ENCODE measurements at places on chromosomes 1 and 21.
A peak's percentile ranks its signal among the peaks of the same experiment; 100 is the strongest.

DNA sequence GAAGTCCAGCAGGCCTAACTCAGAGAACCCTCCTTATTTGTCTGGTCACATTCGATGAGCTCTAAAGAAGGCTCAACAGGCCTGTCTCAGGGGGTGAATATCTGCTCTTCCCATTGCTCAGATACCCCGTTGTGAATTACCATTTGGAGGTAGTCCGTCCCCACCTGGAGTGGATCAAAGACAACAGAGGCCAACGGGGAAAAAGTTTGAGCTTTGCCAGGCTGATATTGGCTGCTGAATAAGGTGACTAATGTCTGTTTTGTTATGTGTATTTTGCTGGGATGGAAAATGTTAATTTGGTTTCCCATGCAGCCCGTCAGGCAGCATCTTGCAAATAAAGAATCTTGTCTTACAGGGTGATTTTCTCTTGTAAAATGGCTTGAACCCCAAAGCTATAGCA lies 69.2 kb upstream of the EPS8L3 start:
- DNase-seq = no peak

DNA sequence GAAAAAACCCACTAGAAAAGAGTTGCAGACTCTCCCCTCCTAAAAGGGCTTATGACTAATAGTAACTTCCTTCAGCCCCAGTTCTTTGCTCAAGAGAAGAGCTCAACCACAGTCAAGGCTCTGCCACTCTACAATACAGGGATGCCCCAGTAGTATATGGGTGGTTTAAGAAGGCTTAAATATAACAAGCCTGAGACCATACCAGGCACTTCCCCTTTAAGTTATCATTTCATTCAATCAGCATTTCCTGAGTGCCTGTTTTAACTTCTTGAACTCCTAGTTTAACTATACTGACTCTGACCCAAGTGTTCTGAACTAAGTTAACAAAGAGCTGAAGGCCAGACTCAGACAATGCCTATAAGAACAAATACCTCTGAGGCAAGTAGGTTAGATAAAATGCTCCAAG lies 19.8 kb downstream of the PRPF38A start:
- DNase-seq = no peak

DNA sequence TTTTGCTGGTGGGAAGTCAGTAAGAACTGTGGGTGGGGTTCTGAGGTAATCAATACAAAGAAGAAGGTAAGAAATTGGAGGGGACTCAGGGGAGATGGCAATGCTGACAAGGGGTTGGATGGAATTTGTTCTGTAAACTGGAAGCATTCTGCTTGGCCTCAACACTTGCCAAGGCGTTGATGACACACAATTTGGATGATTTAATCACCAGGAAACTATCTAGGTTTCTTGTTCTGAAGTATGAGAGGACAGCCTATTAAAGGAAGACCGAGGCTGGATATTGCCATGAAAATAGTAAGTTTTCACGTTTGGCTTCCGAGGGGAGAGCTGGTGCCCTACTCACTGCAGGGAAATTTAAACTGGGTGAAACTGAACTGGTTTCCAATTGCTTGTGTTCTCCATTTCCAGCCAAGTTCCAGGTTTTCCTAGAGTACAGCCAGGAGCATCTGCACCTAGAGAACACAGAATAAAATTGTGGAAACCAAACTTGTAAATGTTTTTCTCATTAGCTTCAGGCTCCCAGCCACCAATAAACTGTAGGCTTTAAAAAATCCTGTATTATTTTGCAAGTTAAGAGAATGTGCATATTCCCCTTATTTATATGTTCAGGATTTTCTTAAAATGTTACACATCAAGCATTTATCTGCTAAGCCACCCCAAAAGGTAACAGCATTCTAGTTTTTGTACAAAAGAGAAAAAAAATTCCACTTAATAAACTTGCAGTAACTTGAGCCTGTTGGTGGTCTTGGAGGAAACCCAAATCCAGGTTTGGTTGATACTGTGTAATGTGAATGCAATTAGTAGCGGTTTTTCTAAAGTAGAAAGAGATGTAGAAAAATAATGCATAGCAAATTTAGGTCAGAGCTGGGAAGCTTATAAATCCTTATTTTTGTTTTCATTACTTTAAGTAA lies 53.8 kb downstream of the ROR1 start:
- peak; percentile 34 for DNase-seq

DNA sequence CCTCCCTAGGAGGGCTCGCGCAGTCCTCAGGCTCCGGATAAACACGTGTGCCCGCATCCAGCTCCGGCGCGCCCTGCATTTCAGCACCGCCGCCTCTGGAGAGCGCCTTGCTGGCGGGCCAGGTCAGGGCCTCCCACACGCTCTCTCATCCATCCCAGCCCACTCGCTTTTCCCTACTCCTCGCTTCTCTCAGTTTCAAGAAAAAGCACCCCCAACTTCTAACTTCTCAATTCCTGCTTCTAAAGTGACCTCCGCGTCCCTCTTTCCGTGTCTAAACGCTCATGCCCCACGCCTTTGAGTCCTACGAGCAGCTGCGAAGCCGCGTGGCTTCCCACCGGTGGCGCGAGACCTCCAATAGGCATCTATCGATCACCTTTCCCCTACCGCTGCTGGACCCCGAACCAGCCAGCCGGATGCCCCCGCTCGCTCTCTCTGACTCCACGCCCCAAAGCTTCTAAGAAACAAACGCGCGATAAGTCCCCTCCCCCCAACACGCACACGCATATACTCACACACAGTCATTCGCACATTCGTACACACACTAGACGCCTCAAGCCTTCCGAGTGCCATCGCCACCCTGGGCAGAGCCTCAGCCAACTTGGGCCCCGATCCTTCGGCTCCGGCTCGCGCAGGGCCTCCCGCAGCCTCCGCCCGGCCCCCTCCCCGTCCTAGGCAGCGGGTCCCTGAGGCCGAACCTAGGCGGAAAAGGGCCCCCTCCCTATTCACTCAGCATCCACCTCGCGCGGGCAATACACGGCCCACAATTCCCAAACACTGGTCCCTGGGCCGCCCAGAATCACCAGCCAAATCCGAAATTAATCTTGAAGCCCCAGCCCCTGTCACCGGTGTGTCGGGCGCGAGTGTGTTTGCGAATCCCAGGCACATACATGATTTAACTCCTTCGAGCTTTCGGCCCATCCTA lies 1.1 kb downstream of the NMNAT2 start:
- peak; percentile 37 for DNase-seq

GRCh38 chr1:231558708-231559185 lies 30.3 kb downstream of the TSNAX start:
- DNase-seq = no peak

DNA sequence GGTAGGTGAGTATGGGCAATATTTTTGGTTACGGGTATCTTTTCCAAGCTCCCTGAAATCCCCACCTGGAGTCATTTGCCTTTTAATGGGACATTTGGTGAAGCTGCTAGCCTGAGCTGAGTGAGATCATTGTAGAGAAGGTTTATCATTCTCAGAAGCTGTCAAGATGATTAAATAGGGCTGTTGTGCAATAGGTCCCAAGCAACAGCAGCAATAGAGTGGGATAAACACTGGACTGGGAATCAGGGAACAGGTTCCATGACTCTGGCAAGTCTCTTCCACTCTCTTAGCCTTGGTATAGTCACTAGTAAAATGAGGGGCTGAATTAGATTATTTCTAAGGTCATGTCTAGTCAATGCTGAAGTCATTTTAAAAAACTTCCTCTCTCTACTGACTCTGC lies 30.3 kb upstream of the FAM78B start:
- DNase-seq = no peak

DNA sequence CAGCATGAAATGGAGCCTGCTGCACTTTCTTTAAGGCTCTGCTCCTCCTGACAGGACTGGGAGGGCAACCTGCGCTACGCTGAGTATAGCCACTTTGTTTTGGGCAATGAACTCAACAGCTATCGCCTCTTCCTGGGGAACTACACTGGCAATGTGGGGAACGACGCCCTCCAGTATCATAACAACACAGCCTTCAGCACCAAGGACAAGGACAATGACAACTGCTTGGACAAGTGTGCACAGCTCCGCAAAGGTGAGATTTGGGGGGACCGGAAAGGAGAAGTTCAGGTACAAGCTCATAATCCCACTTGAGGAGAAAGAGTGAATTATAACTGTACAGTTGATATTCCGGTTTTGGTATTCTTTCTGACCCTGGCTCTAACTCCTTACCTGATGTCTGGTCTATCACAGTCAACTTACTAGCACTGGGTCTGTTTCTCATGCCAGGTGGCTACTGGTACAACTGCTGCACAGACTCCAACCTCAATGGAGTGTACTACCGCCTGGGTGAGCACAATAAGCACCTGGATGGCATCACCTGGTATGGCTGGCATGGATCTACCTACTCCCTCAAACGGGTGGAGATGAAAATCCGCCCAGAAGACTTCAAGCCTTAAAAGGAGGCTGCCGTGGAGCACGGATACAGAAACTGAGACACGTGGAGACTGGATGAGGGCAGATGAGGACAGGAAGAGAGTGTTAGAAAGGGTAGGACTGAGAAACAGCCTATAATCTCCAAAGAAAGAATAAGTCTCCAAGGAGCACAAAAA lies 5.4 kb downstream of the ANGPTL7 start:
- no peak for DNase-seq

GRCh38 chr1:205450448-205450847 lies 5.4 kb downstream of the BLACAT1 start:
- no peak for DNase-seq

- no peak for DNase-seq
Measured at GRCh38 chr1:178161516-178161915, 67.6 kb downstream of the RASAL2 start.

DNA sequence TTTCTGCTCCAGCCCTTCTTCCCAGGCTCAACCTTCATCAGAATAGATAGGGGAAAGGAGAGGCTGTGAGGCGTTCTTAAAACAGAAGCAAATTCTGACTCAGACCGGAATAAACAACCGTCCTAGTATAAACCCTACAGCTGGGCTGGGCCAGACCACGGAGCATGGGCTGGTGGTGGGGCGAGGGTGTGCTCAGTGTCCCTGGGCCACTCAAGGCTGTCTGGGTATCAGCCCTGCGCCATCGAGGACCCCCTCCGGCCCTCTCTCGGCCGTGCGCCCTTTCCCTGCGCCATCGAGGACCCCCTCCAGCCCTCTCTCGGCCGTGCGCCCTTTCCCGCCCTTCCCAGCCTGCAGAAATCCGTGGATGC lies 36.0 kb downstream of the CAPN2 start:
- DNase-seq = peak; percentile 51

DNA sequence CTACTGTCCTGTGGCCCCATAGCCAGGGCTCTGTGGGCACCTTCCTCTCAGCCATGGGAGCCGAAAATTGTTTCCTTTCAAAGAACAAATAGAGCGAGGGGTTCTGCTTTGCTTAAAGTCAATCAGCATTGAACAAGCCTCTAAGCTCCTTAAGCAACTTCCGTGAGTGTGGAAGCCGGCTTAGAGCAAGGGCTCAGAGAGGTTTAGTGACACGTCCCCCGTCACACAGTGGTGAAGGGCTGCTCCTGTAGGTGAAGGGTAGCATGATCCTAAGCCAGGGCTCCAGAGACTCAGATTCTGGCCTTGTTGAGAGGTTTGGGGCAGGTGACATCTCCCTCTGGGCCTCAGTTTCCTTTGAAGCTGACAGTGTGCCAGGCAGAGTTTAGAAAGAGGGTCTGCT lies 94.0 kb upstream of the WNT4 start:
- DNase-seq = no peak

- DNase-seq = peak; percentile 7
Measured at GRCh38 chr21:27681841-27682240, 715.0 kb upstream of the ADAMTS5 start.

GRCh38 chr1:230212405-230212936 lies 145.4 kb downstream of the GALNT2 start:
- no peak for DNase-seq

DNA sequence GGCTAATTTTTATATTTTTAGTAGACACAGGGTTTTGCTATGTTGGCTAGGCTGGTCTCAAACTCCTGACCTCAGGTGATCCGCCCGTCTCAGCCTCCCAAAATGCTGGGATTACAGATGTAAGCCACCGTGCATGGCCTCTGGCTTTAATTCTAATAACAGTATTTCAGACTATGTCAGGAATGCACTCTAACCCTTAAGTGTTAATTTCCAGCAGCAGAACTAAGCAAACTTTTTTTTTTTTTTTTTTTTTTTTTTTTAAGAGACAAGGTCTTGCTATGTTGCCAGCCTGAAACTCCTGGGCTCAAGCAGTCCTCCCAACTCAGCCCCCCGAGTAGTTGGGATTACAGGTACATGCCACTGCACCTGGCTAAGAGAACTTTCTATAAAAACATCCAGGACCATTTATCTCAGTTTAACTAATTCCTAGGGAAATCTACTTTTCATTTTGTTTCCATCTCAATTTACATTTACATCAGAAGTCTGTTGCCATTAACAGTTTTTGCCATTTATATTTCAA lies 6.5 kb downstream of the DCAF8 start:
- DNase-seq = no peak

DNA sequence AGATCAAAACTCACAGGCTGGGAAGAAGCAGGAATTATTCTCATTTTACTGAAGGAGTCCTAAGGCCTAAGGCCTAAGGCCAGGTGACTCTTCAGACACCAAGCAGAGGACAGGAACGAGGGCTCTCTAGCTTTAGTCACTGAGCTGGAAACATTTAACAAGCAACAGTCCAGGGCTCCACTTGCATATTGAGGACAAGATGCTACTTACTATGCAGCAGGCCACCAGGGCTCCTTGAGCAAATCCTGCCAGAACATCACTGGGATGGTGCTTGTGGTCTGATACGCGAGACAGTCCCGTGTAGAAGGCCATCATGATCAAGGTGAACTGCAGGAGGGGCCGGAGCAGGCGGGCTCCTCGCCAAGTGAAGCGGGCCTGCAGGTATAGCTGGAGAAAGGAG lies 67.6 kb downstream of the PLPP3 start:
- no peak for DNase-seq

- DNase-seq = no peak
Measured at GRCh38 chr1:84192681-84193080, 48.6 kb downstream of the PRKACB start.

DNA sequence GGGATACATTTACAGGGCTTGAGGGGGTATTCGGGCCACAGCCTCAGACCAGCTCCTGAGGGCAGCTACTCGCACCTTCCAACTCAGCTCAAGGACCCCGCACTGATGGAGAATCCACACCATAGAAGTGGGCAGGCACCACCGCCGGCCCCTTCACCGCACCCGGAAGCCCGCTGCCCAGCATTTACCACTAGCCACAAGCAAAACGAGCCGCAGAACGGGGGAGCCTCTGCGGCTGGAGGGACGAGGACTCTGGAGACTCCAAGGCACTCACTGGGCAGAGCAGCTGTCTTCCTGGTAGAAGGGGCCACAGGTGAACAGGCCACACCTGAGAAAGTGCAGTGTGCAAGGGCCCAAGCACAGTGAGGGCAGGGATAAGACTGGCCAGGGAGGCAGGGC lies 5.4 kb downstream of the UBE2J2 start:
- DNase-seq = no peak

All from fibroblast of gingiva (primary cell).